ENCODE measurements at places on chromosomes 1 and 21.

GRCh38 chr1:145985502-145986439 is 10.6 kb downstream of the TXNIP start:
- DNase-seq: no peak

DNA sequence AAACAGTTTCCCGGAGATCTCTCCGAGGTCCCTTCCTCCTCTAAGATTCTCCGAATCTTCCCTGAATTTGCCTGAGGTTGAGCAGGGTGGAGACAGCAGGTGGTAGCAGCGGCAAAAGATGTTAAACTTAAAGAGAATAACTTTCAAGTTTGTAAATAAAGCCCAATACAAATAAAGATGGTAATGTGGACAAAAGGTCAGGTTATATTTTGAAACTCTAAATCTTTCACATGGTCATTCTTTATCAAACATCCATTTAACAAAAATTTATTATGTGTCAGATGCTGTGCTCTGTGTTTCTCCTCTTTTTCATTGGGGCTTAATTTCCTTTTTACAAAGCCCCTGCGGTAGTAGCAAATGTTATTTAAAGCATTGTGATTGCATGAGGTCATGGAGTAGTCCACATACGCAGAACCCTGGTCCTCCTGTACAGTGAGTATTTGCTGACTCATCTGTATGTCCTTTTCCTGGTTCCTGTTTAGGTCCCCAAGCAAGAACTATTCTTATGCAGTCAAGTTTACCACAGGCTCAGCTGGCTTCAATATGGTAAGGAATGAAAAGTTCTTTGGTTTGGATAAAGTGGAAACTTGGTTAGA is 119.2 kb downstream of the ITSN1 start:
- DNase-seq: no peak

GRCh38 chr1:165879946-165880345 is 52.5 kb downstream of the UCK2 start:
- DNase-seq: no peak

DNA sequence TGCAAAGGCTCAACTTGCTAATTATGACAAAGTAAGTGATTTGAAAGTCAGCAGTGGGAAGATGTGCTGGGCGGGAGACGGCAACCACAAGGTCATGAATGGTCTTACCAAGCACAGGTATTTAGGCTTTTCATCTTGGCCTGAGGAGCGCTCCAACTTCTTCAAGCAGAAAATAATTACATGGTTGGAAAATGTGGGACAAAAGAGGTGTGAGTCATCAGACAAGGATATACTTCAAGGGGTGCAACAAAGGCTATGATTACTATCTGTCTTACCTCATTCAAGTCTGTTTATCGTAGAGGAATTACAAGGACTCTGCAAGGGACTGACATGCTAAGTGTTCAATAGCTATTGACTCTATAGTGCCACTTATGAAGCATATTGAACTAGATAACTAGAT is 2005.7 kb downstream of the MRPL39 start:
- DNase-seq: no peak

Measured in NCI-H2081 treated with DMSO at 0.1 percent for 48 hours (cell line).